ENCODE measurements at places on chromosomes 7 and 10.

- DNase-seq: no peak
Measured at GRCh38 chr10:47370878-47371277, 13.2 kb downstream of the ZNF488 start.

- DNase-seq: no peak
Measured at GRCh38 chr7:151893405-151893923, 16.5 kb upstream of the PRKAG2 start.

DNA sequence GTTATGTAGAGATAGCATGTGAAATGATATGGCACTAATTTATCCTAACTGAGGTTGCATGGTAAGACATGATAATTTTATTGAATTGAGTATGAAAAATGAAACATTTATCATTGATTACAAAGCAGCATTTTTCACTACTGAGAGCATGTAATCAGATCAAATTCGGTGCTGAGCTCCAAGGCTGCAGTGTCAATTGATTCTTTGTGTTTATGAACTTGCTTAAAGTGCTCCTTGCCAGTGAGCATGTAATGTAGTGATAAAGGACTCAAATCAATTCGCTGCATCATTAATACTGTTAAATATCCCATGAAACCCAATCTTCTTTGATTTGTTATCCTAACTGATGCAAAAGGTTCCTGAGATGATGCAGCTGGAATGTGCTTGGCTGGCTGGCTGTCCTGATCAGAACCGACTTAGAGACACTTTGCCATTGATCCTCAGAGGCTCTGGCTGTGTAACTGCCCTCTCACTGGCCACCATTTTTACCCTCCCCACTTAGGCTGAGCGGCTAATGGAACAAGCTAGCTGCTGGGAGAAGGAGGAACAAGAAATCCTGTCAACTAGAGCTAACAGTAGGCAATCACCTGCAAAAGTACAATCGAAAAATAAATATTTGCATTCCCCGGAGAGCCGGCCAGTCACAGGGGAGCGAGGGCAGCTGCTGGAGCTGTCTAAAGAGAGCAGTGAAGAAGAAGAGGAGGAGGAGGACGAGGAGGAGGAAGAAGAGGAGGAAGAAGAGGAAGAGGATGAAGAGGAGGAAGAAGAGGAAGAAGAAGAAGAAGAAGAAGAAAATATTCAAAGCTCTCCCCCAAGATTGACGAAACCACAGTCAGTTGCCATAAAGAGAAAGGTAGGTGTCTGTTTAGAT lies 89.8 kb upstream of the SAMD8 start:
- DNase-seq: no peak

- no peak for DNase-seq
Measured at GRCh38 chr10:62175251-62175650, 93.4 kb downstream of the RTKN2 start.

GRCh38 chr7:77858278-77858677 lies 59.7 kb downstream of the PHTF2 start:
- no peak for DNase-seq
